ENCODE measurements at places on chromosomes 5 and 9.

GRCh38 chr9:127523312-127523851, 72.1 kb downstream of the LRSAM1 start:
- H3K27ac ChIP-seq = no peak overlapping the region
- H3K36me3 ChIP-seq = no peaks in the 10 kb centered on the region
- peak; percentile 40 for DNase-seq
- H3K4me3 ChIP-seq = no peak overlapping the region
- no peaks in the 10 kb centered on the region for H3K4me1 ChIP-seq
- H3K27me3 ChIP-seq = no peaks in the 10 kb centered on the region

DNA sequence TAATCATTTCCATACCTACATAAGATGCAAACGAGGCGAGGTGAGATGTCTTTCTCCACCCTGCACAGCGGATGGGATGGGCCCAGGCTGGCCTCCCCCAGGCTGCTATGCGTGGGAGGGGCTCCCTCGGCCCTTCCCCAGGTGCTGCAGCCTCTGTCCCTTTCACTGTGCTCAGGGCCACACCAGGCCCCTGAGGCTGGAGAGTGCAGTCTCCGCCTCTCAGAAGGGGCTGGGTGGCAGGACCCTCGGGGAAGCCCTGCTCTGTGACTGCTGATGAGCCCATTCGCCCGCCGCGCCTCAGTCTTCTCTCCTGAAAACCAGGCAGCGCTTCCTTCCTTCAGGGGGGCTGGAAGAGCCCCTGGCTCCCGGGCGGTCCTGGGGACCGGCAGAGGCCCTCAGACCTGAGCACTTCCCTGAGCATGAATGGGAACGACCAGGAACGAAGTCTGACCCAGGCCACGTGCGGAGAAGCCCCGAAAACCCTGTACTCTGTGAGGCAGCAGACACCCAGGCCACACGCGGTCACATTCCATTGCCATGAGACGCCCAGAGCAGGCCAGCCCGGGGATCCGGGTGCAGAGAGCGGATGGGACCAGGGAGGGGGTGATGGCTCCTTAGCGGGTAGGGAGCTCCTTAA, 21.9 kb upstream of the NOTCH1 start:
- H3K36me3 ChIP-seq = no peaks in the 10 kb centered on the region
- no peak overlapping the region for H3K27ac ChIP-seq
- no peak for DNase-seq
- peaks cover 9% of the 10 kb centered on the region for H3K4me1 ChIP-seq
- no peaks in the 10 kb centered on the region for H3K27me3 ChIP-seq
- H3K4me3 ChIP-seq = no peak overlapping the region

DNA sequence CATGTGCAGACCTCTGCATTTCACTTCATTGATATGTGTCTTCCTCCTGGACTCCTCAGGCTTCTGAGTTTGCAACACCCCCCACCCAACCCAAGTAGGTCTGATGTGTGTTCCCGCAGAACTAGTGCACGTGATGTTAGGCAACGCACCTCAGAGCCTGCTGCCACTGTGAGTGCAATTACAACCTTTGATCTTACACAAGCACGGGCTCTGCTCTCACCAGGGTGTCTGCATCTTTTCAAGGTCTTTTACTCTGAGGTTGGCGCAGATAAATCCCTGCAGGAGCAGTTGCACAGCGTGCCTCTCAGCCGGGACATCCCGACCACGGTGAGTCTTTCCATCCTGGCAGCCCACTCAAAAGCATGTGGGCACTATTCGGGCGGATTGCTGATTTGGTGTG, 80.1 kb downstream of the EGFLAM start:
- no peak for DNase-seq
- no peaks in the 10 kb centered on the region for H3K4me1 ChIP-seq
- H3K27me3 ChIP-seq = peaks cover 6% of the 10 kb centered on the region
- no peak overlapping the region for H3K27ac ChIP-seq
- H3K36me3 ChIP-seq = no peaks in the 10 kb centered on the region
- no peak overlapping the region for H3K4me3 ChIP-seq

DNA sequence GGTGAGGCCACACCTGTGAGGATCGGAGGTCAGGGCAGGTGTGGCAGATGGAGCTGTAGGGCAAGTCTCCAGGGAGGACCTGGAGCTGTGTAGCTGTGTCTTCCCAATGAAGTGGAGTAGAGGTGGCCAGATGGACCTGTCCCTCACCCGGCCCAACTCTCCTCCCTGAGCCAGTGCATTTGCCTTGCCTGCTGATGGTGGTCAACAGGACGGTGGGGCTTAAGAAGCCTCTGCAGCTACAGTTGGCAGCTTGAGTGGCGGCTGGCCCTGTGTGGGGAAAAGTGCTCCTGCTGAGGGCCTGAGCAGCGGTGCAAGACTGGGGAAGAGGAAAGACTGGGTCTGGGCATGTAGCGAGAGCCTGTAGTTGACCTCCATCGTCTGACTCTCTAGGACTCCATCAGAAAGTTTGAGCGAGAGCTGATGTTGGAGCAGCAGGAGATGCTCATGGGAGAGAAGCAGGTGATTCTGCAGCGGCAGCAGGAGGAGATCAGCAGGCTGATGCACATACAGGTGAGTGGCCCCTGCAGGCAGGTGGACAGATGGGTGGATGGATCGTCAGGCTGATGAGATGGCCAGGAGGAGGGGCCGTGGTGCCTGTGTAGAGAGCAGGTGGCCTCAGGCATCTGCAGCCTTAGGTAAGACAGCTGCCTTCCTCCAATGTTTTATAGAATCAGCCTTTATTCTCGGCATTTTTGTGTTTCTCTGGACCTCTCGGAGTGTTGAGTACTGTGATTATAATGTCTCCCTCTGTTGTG, 24.9 kb downstream of the PITX1 start:
- H3K36me3 ChIP-seq = no peaks in the 10 kb centered on the region
- no peaks in the 10 kb centered on the region for H3K27me3 ChIP-seq
- no peak overlapping the region for H3K27ac ChIP-seq
- H3K4me3 ChIP-seq = no peak overlapping the region

DNA sequence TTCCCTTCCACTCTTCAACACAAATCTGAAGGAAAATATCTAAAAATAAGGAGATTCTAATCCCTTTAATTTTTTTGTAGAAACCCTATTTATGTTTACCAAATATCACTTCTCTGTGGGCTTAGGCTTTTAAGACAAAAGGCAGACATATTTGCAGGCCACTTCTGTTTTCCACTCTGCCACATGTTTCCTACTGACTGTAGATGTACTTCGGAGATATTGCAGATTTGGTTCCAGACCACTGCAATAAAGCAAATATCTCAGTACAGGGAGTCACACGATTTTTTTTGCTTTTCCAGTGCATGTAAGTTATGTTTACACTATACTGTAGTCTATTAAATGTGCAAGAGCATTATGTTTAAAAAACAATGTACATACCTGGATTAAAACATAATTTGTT, 219.0 kb downstream of the SREK1 start:
- DNase-seq = no peak
- no peak overlapping the region for H3K27ac ChIP-seq
- H3K4me1 ChIP-seq = no peaks in the 10 kb centered on the region
- H3K4me3 ChIP-seq = no peak overlapping the region

DNA sequence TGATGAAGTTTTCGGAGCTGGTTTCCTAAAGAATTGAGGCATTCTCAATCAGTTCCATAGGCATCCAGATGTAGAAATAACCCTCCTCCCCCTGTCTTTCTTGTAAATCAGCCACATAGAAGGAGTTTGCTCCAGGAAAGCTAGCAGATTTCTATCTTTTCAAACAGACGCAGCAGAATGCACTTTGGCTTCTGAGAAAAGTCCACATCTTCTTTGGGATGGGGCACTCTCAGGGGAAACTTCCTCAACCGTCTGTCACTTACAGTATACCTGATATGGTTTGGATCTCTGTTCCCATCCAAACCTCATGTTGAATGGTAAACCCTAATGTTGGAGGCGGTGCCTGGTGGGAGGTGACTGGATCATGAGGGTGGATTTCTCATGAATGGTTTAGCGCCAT, 94.1 kb downstream of the SNCAIP start:
- H3K36me3 ChIP-seq = no peaks in the 10 kb centered on the region
- H3K27me3 ChIP-seq = no peaks in the 10 kb centered on the region
- no peak for DNase-seq
- no peak overlapping the region for H3K4me3 ChIP-seq
- H3K4me1 ChIP-seq = no peaks in the 10 kb centered on the region

DNA sequence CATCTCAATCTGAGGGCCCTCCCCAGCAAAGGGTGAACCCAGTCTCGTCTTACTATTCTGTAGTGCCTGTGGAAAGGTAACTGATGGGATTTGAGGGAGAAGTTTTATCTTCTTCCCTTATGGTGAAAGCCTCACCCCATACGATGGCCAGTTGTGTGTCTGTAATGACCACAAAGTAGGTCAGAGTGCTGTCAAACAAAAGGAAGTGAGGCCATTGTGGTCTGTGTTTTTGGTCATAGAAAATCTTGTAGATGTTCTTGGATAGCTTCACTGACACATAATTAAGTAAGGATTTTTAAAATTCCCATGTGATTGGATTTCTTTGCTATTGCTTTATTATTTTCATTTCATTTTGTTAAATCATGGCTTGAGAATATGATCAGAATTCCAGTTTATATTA, 505.1 kb upstream of the KLF4 start:
- no peak overlapping the region for H3K27ac ChIP-seq
- DNase-seq = no peak
- no peaks in the 10 kb centered on the region for H3K27me3 ChIP-seq
- H3K4me3 ChIP-seq = no peak overlapping the region
- H3K4me1 ChIP-seq = no peaks in the 10 kb centered on the region

DNA sequence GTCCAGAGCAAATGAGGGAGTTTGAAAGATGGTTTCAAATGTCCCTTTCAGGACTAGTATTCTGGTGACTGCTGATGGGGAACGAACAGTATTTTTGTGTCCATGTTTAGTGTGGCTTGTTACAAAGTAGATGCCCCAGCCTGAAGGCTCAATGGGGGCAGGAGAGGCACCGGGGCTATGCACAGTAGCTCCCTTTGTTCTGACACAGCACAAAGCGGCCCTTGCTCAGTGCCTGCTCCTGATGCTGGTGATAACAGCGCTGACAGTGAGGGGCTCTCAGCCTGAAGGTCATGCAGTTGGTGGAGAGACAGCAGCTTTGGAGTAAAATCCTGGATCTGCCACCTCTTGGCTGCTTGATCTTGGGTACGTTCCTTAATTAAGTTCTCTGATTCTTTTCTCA, 188.9 kb downstream of the SLIT3 start:
- H3K4me1 ChIP-seq = no peaks in the 10 kb centered on the region
- no peak overlapping the region for H3K4me3 ChIP-seq
- DNase-seq = no peak
- H3K27me3 ChIP-seq = peaks cover 5% of the 10 kb centered on the region
- H3K27ac ChIP-seq = no peak overlapping the region

GRCh38 chr9:12816656-12817101, 41.9 kb downstream of the LURAP1L start:
- no peak overlapping the region for H3K27ac ChIP-seq
- H3K4me3 ChIP-seq = no peak overlapping the region
- H3K4me1 ChIP-seq = no peaks in the 10 kb centered on the region

DNA sequence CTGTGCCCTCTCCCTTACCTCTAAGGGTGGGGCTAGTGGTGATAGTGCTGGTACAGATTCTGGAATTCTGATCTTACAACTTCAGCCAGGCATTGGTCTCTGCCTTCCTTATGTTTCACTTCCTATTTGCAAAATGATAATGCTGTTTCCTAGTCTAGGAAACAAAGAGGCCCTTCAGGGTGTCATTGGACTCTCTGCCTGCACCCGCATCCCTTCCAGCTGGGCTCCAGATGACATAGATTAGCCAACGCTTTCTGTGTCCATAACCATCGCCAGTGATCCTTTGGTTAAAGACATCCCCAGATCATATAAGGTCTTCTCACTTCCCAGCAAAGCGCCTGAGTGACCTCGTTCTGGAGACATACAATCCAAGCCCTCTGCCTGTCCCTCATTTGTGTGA, 180.7 kb downstream of the ERCC6L2 start:
- H3K27ac ChIP-seq = no peak overlapping the region

GRCh38 chr9:893843-894420, 52.4 kb downstream of the DMRT1 start:
- no peaks in the 10 kb centered on the region for H3K4me1 ChIP-seq
- H3K27ac ChIP-seq = no peak overlapping the region
- no peak overlapping the region for H3K4me3 ChIP-seq

DNA sequence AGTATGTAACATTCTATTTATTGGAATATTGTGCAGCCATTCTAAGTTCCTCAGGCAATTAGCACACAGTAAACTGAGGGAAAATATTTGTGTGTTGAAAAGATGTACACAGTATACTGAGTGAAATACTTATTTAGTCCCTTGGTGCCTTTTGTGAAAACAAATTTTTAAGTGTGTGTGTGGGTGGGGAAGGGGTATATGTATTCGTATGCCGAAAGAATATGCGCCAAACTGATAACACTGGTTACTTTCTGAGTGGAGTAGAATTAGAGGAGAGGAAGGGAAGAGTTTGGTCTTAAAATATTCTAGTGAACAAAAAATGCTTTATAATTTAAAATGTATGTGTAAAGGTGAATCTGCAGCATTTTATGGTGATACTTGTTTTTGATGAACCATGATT, 3.1 kb downstream of the DCP2 start:
- H3K27me3 ChIP-seq = no peaks in the 10 kb centered on the region
- H3K36me3 ChIP-seq = peaks cover 34% of the 10 kb centered on the region
- DNase-seq = no peak
- H3K27ac ChIP-seq = peak overlapping the region; percentile 39
- peak overlapping the region; percentile 71 for H3K4me3 ChIP-seq
- peaks cover 53% of the 10 kb centered on the region for H3K4me1 ChIP-seq

GRCh38 chr5:107668154-107669095, 2.3 kb downstream of the EFNA5 start:
- no peaks in the 10 kb centered on the region for H3K27me3 ChIP-seq
- H3K4me3 ChIP-seq = no peak overlapping the region
- H3K4me1 ChIP-seq = peaks cover 28% of the 10 kb centered on the region
- no peak for DNase-seq
- no peak overlapping the region for H3K27ac ChIP-seq

DNA sequence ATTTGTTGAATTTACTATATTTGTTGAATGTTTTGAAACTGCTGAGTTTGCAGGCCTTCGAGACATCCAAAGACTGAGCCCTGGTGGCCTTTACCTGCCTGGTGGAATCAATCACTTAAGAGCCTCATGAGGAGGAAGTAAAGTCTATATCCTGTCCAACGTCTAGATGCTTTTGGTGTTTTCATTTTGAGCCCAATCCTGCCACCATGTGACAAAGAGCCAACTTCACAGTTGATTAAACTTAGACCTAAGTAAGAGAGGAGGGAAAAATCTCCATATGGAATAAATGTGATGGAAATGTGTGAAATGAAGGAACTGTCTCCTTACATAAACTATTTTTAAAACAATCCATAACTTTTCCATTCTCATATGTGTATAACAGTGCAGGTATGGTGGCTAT, 220.1 kb downstream of the PRR16 start:
- no peak overlapping the region for H3K4me3 ChIP-seq
- DNase-seq = no peak
- H3K27ac ChIP-seq = no peak overlapping the region
- H3K36me3 ChIP-seq = no peaks in the 10 kb centered on the region
- H3K4me1 ChIP-seq = peaks cover 18% of the 10 kb centered on the region

GRCh38 chr5:72937517-72938061, 18.3 kb upstream of the FCHO2 start:
- DNase-seq = no peak
- H3K27ac ChIP-seq = no peak overlapping the region
- H3K4me3 ChIP-seq = no peak overlapping the region
- H3K36me3 ChIP-seq = no peaks in the 10 kb centered on the region
- no peaks in the 10 kb centered on the region for H3K27me3 ChIP-seq

- H3K4me3 ChIP-seq = no peak overlapping the region
- H3K36me3 ChIP-seq = no peaks in the 10 kb centered on the region
- H3K4me1 ChIP-seq = no peaks in the 10 kb centered on the region
- no peak for DNase-seq
- H3K27ac ChIP-seq = no peak overlapping the region
Observed at GRCh38 chr5:176608142-176608705, 1.7 kb downstream of the GPRIN1 start.

Data from DND-41 (cell line).